Cortex of kidney (tissue), 1 donor: ENCODE measurements at places on chromosomes 4 and X.

GRCh38 chr4:141036786-141037185 lies 96.5 kb downstream of the RNF150 start:
- DNase-seq = no peak

DNA sequence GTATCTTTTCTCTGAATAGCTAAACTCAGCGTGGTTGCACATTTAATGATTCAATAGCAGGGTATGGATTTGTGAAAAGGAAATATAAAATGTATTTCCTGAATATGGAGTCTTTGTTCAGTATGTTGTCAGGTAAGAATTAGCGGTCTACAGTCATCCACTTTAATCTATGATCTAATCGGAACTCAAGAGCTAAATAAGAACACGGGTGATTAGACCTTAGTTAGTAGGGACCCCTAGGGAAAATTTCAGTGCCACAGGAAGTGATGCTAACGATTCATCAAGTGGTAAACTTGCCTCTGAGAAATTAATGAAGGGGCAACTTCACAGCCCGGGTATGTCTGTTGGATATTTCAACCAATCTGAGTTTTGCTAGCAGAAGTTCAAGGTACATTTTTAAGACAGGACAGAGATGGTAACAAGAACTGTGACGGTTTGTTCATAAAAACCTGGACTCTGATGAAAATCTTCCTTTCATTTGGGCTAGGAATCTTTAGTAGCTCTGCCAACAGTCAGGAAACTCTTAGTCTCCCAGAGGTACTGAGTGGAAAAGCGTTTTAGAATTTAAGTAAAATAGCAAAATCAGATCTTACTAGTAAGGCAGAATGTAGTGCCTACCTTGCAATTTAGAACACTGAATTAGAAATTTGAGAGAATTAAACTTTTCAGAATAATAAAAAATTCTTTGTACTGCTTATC lies 47.1 kb downstream of the PCDH7 start:
- DNase-seq = no peak

GRCh38 chrX:99469439-99469838 lies 940.6 kb downstream of the PCDH19 start:
- DNase-seq = no peak

GRCh38 chrX:77431227-77431626 lies 16.0 kb upstream of the FGF16 start:
- DNase-seq = no peak
